ENCODE measurements at places on chromosomes 11 and 22.
A peak's percentile ranks its signal among the peaks of the same experiment; 100 is the strongest.

DNA sequence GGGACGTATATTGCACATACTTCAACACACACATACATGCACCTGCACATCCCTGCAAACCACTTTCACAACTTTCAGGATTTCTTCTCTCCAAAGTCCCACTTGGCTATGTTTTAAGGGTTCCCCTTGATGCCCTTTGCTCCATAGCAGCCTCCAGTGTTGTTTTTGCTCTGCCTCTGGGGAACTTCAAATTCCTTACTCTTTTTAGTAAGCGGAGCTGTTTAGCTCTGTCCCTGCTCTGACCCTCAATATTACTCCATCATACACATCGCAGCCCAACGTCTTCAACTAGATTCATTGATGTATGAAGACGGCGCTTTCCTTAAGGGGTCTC lies 18.3 kb downstream of the PRR5L start:
- DNase-seq = no peak

- no peak for DNase-seq
Observed at GRCh38 chr11:29781268-29781667, 235.6 kb downstream of the KCNA4 start.

GRCh38 chr11:107785401-107785800 lies 73.2 kb downstream of the SLC35F2 start:
- DNase-seq = peak; percentile 56

GRCh38 chr11:765025-765801 lies 12.1 kb downstream of the GATD1 start:
- peak; percentile 59 for DNase-seq

- DNase-seq = no peak
Observed at GRCh38 chr11:100031973-100032372, 655.1 kb upstream of the ARHGAP42 start.

- no peak for DNase-seq
Observed at GRCh38 chr11:78689101-78689500, 114.4 kb upstream of the NARS2 start.

GRCh38 chr22:29541845-29542244 lies 11.7 kb downstream of the THOC5 start:
- no peak for DNase-seq

- DNase-seq = peak; percentile 27
Observed at GRCh38 chr22:17087498-17088131, 2.8 kb downstream of the IL17RA start.

DNA sequence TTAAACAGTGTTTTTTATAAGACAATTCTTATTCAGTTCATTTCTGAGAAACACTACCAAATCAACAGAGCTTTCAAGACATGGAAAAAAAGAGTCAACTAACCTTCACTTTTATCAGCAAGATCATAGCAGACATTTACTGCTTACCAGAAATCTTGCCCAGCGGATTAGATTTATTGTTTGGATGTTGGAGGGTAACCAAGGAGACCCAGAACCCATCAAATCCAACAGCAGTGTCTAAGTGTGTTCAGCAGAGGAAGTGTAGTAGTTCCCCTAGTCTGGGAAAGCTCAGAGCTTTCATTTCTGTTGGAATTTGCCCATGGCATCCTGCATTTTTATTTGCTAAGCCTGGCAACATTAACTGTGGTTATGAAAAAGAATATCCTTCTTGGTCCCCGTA lies 2.4 kb upstream of the PGM2L1 start:
- no peak for DNase-seq

- peak; percentile 61 for DNase-seq
Observed at GRCh38 chr22:40289991-40290459, 56.3 kb upstream of the ADSL start.

DNA sequence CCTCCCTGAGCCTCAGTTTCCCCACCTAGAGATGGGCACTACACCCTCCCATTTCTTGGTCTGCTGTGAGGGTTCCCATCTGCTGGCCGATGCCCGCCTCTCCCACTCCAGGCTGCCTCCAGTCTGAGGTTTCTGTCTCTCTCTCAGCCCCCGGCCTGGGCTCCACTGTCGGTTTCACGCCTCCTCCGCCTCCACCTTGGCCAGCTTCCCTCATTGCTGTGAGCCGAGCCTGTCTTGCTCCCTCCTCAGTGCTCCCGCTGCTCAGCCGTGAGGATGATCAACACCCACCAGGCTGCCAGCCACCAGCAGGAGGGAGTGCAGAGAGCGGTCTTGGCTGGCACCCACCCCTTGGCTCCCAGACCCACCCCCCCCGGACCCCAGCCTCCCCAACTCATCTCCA lies 61.0 kb downstream of the CYTH4 start:
- no peak for DNase-seq

GRCh38 chr11:111049131-111049530 lies 196.4 kb upstream of the POU2AF2 start:
- DNase-seq = no peak

- no peak for DNase-seq
Observed at GRCh38 chr11:87324817-87325489, 287.2 kb downstream of the TMEM135 start.

DNA sequence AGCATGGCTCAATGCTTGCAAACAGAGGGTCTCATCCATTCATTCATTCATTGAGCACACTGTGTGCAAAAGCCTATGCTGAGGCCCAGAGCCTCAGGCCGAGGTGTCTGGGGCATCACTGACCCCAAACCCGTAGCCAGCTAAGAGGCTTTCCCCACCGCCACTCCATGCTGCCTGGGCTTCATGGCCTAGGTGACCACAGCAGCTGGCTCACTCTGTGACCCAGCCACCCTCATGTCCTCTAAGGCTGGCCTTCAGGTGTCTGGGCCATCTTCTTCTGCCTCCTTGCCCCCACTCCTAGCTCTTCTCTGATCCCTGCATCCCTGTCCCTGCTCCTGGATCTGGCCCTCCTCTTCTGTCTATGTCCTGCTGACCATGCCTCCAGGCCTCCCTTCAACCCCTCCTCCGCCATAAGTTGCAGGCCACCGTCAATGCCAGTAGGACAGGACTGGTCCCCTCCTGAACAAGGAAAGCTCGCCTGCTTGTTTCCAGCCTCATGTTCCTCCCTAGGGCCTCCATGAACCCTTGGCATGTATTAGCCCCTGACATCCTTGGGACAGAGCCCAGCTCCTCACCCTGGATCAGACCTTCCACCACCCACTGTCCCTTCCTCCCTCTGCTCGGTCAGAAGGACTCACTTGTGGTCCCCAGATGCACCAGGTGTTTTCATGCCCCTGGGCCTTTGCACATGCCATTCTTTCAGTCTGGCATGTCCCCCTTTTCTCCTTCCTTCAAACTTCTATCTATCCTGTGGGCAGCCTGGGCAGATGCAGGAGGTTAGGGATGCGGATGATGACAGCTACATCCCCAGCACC lies 92.8 kb downstream of the MYEOV start:
- no peak for DNase-seq

- no peak for DNase-seq
Observed at GRCh38 chr11:105489446-105489845, 120.4 kb upstream of the GRIA4 start.

GRCh38 chr11:30131535-30131934 lies 99.3 kb upstream of the FSHB start:
- DNase-seq = no peak

- DNase-seq = peak; percentile 65
Observed at GRCh38 chr22:50276143-50276542, 6.0 kb upstream of the MAPK11 start.

- no peak for DNase-seq
Observed at GRCh38 chr22:19287076-19287707, 4.3 kb downstream of the CLTCL1 start.

DNA sequence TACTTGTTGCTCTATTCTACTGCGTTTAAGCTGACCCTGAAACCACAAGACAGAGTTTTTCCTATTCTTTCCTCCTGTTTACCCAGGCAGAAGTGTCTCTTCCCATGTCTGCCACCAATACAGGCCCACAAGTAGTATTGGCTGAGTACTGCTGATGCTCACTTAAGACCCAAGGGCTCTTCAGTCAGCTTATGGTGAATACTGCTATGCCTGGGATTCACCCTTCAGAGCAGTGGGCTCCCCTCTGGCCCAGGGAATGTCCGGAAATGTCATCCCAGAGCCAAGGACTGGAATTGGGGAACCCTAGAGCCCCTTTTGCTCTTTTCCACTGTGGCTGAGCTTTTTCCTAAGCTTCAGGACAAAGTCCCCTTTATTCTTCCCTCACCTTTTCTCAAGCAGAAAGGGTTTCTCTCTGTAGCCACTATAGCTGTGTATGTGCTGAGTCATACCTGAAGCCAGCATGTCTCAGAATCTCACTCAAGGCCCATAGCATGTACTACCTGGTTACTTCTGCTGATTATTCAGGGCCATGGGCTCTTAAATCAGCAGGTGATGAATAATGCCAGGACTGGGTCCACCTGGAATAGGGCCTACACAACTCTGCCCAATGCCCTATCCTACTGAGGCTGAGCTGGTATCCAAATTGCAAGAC lies 745.8 kb upstream of the ANO5 start:
- DNase-seq = no peak

DNA sequence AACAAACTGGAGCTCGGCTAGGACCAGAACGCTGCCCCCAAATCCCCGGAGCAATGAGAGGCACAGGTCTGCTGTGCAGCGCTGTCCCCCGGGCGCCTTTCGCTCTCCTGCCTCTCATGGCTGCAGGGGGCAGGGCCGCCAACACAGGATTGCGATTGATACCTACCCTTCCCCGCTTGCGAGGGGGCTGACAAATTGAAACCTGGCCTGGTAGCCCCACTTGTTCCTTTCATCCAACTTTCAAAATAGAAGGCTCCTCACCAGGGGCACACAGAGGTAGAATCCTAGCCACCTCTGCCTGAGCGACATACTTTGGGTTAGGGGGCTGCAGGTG lies 642 bp upstream of the CASTOR1 start:
- DNase-seq = no peak

DNA sequence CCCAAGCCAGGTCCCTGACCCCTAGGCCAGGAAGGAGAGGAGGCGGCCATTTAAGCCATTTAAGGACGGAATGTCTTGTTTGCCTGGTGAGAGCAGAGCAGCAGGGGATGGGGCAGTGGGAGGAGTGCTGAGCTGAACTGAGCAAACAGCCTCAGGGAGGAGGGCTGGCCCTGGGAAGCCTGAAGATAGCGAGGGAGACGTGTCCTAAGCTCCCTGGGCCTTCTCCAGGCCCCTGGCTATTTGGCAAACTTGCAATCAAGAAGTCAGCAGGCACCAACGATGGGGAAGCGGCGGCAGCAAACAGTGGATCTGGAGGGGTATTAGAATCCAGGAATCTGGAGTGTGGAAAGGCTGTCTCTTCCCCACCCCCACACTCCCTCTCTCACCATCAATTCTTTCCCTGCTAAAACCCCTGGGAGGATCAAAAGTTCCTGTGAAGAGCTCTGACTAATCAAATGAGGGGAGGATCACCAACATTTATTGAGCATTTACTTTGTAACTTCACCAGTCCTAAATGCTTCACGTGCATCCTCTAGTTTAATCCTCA lies 8.8 kb downstream of the BCL9L start:
- DNase-seq = no peak

DNA sequence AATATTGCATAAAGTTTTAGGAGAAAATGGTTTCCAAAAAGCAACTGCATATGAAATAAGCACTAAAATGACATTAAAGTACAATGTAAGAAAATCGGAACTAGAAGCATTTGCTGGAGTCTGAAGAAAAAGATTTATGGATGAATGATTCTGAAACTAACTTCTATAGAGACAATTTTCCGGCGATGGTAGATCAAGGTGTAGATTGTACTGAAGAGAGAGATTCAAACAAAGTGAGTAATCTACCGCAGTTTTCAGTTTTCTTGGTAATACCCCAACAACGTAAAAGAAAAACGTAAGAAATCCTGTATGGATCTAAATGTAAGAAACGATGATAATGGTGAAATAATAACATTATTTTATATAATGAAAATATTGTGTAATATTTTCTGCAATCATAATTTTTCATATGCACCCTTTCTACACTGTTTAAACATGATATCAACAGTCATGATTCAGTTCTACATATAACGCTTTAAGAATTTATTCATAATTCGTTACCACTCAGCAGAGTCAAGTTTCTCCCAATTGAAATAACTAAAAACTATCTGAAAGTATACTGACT lies 1.8 kb upstream of the CDPF1 start:
- DNase-seq = no peak

DNA sequence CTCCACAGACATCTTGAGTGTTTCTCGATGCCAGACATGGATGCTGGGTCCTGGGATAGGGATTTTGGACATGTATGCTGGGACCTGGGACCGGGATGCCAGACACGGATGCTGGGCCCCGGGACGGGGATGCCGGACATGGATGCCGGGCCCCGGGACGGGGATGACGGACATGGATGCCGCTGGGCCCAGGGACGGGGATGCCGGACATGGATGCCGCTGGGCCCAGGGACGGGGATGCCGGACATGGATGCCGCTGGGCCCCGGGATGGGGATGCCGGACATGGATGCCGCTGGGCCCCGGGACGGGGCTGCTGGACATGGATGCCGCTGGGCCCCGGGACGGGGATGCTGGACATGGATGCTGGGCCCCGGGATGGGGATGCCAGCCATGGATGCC lies 97.1 kb upstream of the NNMT start:
- no peak for DNase-seq

GRCh38 chr11:29534836-29535235 lies 482.0 kb downstream of the KCNA4 start:
- DNase-seq = no peak

- DNase-seq = no peak
Observed at GRCh38 chr11:80023386-80023785, 582.6 kb upstream of the TENM4 start.

DNA sequence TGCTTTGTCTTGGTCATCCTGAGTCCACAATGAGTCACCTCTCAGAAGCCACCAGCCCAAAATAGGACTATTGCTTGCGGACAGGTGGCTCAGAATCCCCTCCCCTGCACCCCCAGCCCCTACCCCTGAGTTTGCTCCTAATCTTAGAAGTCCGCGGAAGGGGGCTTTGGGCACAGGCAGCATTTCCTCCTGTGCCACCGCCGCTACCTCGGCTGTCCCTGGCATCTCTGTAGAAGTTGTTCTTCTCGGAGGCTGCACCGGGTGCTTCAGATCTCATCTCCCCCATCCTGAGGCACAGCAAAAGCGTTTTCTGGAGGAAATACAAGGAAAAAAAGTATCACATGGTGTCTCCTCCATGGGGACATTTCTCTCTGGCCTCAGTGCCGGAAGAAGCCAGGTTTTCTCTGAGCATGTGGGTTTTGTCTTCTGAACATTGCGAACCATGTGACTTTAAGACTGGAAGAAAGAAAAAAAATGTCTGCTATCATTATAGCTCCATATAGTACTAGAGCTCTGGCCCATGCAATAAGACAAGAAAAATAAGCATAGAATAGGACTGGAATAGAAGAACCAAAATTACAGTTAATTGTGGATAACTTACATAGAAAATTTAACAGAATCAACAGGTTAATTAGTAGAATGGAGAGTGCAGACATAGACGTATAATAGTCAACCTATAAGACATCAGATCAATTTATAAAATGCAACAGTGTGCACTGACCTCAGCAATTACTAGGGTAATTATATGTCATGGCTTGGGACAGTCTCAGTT lies 63.2 kb downstream of the SHISAL1 start:
- DNase-seq = no peak

- DNase-seq = no peak
Observed at GRCh38 chr11:115338476-115338875, 165.7 kb downstream of the CADM1 start.

Data from stimulated activated CD4-positive, alpha-beta T cell treated with anti-CD3 and anti-CD28 coated beads, Interleukin-1b, Interleukin-23, amount 100 ng/mL, for 48 hours (primary cell).